ENCODE measurements at places on chromosomes 2 and 18.

- no peak for DNase-seq
These were observed 239.3 kb downstream of the TWIST2 start for GRCh38 chr2:239087046-239087710.

GRCh38 chr2:205352593-205352992 is 329.7 kb upstream of the NRP2 start:
- no peak for DNase-seq

- DNase-seq: no peak
These were observed 2.7 kb downstream of the NARS1 start for GRCh38 chr18:57618910-57619309.

DNA sequence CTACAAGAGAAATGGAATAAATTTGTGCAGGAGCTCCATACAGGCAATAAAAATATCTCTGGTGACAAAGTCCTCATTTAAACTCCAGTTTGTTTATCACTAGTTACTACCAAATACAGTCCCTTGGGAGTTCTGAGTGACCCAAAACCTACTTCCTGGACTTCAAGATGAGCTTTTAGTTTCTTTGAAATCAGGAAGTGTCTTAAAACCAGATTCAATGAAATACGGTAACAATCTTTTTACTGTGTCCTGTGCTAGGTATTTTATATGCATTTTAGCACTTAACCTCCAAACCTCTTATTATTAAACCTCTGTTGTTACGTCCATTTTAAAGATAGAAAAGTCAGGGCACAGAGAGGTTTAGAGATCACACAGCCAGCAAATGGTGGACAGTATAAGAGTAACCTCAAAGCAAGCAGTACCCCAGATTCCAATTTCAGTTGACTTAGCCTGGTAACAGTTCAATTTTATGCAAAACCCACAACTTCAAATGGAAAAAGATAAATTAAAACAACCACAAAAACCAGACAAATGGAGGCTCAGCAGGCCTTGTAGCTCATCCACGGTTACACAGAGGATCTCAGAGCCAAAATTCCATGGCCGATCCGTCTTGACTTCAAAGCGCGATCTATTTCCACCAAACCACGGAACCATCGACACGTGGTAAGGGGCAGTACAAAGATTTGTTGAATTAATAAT is 1.3 kb upstream of the KCMF1 start:
- no peak for DNase-seq

DNA sequence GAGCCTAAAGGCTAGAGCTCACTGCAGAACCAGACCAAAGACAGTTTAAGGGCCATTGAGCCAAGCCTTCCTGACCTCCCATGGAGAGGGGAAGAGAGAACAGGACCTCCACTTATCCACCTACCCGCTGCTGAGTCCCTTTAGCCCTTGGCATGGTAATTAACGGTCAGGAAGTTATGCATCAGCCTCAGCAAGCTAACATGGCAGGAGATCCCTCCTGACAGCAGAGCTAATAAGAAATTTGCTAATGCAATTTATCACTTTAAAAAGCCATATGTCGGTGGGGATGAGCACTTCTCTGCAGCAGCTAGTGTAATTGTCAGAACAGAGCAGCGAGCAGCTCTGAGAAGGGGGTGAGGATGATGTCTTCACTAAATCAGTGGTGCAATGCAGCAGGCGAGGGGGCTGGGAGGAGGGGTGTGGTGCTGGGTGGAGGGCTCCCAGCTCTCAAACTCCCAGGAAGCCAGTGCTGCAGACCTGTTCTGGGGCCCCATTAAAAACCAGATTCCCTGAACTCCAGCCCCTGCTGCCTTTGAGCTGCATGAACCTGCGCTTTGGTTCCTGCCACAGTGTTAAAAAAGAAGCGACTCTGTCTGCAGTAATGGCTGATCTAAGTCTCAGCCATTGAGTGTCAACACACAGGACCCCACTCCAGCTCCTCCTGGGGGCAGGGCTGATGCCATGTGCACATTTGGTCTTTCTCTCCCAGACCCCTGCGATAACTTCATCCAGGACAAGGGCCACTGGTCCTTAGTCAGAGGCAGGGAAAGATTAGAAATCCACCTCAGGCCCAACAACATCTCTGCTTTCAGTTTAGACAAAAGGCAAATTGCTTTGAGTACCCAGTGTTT is 84.2 kb upstream of the STPG4 start:
- no peak for DNase-seq

GRCh38 chr18:1499265-1499664 is 594.6 kb downstream of the ADCYAP1 start:
- DNase-seq: no peak

DNA sequence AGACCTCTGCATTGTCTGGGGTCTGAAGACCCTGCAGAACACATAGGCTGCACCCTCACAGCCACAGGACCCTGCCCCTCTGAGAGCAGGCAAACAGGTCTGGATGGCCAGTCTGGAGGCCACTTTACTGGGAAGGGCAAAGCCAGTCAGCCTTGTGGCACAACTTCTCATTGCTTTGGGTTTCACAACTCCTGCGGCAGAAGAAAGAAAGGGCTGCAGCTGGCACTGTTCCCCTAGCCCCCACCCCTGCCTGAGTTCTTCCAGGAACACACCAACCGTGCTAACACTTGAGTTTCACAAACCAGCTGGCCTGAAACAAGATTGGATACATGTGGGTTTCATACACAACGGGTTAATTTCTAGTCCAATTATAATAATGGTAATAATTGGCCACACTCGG is 276.5 kb upstream of the MGAT5 start:
- DNase-seq: no peak

- no peak for DNase-seq
These were observed 96.4 kb upstream of the FOSL2 start for GRCh38 chr2:28296243-28296642.
